Mesothelial cell of epicardium (in vitro differentiated cells): ENCODE measurements at places on chromosomes 6 and 20.
A peak's percentile ranks its signal among the peaks of the same experiment; 100 is the strongest.

GRCh38 chr6:34836008-34836407 lies 44.1 kb downstream of the BLTP3A start:
- DNase-seq: no peak

DNA sequence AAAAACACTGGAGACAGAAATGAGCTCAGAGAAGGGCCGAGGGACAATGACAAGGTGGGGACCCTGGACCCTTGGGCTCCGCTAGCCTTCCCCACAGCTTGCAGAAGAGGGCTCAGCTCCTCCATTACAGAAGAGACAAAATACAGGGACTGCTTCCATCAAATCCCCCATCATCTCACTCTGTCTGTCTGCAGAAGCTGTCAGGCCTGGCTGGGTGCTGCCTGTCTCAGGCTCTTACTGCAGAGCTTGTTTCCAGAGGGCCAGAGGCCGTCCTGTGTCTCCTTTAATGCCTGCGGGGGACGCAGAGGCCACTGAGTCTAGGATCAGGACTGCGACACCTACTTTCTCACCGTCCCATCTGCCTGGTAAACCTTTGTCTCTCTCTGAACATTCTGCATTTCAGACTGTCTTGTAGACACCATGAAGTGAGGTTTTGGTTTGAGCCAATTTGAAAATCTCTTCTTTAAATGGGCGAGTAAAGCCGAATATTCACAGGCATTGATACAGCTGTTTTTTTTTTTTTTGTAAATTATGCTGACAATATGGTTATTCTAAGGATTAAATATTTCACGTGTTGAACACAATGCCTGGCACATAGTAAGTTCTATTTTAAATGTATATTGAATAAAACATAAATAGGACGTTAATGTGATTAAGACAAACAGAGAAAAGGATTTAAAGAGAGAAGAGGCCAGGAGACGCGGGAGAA lies 28.3 kb downstream of the RNASET2 start:
- no peak for DNase-seq

DNA sequence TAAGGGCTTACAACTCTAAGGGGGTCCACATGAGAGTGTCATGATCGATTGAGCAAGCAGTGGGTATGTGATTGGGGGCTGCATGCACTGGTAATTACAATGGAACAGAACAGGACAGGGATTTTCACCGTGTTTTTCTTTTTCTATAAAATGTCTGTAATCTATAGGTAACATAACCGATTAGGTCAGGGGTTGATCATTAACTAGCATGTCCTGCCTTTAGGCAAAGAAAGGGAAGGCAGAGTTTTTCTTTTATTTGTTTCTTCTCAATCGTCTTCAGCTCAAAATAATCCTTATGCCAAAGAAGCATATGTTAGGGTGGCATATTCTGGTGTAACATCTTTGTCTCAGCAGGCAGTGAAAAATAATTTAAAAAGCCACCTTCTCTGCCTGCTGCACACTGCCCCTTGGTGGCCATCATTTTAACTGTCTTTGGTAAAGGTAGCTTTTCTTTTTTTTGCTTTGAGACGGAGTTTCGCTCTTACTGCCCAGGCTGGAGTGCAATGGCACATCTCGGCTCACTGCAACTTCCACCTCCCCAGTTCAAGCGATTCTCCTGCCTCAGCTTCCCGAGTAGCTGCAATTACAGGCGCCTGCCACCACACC lies 9.7 kb upstream of the CEP43 start:
- no peak for DNase-seq

DNA sequence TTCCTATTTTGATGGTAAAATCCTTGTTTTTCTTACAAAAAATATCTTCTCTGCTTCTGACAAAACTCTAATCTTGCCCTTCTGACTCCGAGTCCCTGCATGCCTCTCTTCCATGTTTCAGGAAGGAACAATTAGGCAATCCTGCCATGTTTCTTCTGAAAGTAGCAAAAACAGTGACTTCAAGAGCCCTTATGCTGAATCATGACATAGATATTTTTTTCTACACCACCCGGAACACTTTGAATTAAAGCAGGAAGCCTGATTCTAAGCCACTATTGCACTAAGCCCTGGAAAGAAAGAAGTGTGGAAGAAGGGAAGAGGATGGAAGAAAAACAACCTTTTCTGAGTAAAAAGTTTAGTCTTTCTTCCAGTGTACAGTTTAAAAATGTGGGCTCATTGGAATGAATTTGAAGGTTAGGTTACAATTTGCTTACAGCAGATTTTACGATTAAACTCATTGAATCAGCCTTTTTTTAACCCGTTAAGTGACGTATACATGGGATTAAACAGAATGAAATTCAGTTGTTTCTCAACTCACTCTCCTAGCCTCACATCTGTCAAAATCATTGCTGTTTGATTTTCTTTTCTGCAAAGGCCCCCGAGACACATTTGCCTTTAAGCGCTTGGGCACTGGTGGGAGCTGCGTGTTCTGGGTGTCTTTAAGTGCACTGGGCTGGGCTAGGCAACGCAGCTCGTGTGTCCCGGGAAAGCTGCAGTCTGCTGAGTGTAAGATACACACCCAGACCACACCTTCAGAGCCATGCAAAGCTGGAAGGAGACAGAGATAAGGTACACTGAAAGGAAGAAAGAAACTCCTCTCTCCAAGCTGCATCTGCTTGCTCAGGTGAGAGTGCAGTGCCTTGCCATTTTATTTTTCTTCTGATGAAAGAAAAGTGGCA lies 159.4 kb upstream of the CITED2 start:
- DNase-seq: no peak

DNA sequence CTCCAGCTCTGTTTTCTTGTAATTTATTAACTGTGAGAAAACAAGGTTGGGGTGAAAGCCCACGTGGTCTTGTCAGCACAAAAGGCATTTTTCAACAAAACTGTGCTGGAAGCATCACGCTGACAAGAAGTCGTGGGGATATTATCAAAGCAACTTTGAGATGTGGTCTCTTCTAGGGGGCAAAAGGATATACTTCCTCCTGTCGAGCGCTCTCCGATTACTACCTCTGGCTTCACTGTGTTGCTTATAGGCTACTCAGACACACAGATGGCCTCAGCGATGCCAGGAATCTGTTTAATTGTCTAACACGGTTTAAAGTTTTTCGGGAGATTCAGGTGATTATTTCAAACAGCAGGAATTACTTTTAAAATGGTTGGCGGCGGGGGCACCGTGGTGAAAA lies 275.9 kb upstream of the SOX4 start:
- no peak for DNase-seq

DNA sequence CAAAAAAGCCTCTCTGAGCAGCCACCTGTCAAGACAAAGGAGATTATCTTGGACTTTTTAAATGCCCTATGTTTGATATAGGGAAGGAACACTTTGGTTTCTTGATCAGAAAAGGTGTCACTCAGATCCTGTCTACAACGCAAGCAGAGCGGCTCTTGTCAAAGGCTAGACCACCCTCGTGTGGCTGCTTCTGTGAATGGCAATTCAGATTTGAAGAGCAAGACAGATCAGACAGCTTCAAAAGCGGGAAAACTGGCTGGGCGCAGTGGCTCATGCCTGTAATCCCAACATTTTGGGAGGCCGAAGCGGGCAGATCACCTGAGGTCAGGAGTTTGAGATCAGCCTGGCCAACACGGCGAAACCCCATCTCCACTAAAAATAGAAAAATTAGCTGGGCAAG lies 10.1 kb upstream of the NXT1 start:
- peak; percentile 63 for DNase-seq

DNA sequence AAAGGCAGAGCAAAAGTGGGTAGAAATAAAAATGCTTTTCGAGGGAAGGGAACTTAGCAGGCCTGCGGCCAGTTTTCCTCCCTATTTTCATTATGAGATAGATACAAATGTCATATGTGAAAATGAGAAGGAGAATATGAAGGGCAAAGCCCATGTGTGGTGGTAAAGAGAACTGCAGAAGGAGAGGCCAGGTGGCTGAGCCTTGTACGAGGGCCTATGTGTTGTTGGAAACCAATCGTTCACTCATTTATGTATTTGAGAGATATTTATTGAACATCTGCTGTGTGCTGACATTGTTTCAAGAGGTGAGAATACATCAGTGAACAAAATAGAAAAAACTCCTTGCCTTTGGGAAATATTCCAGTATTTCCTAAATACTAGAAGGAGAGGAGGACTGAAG lies 147.7 kb downstream of the SH3BGRL2 start:
- no peak for DNase-seq

DNA sequence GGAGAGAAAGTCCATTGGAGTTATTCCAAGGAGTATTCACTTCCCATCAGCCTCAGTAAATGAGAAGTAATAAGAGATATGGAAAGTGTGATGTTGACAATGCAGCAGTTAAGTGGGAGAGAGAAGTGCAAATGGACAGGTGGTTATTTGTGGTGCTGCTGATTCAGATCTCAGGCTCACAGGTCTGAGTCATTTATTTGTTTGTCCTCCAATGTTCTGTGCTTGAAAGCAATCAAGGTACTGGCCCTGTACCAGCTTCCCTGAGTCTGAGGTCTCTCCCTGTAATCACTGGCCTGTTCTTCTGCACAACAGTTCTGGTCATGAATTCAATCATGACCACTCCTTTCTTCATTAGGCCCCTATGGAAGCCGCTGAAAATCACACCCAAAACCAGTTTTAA lies 827.7 kb downstream of the MAFB start:
- no peak for DNase-seq

DNA sequence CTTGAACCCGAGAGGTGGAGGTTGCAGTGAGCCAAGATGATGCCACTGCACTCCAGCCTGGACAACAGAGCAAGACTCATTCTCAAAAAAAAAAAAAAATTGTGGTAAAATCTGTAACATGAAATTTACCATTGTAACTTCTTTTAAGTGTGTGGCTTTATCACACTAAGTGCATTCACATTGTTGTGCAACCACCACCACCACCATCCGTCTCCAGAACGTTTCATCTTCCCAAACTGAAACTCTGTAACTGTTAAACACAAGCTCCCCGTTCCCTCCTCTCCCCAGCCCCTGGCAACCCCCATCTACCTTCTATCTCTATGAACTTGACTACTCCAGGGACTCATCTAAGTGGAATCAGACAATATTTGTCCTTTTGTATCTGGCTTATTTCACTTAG lies 29.7 kb downstream of the PDRG1 start:
- no peak for DNase-seq

- no peak for DNase-seq
Measured at GRCh38 chr6:131966443-131966842, 15.3 kb upstream of the CCN2 start.

DNA sequence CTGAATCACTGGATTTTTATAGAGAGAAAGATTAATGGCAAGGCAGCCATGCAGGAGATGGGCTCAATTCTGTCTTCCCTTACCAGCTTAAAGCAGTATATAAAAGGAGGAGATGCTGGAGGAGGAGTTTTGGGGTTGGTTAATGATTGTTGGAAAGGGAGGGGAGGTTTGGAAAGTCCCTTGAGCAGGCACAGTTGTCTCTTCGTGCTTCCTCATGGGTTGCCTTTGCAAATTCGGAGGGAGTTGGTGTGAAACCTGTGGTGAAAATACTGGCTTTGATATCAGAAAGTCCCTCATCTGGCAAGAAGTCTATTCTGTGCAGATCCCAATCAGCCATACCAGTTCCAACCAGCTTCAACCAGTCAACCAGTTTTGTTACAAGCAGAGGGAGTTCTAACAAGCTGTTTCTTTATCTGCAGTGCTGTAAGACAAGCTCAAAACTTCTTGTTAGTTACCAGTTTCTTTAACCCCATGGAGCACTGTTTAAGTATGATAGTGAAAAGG lies 107.0 kb downstream of the HIVEP1 start:
- DNase-seq: no peak

DNA sequence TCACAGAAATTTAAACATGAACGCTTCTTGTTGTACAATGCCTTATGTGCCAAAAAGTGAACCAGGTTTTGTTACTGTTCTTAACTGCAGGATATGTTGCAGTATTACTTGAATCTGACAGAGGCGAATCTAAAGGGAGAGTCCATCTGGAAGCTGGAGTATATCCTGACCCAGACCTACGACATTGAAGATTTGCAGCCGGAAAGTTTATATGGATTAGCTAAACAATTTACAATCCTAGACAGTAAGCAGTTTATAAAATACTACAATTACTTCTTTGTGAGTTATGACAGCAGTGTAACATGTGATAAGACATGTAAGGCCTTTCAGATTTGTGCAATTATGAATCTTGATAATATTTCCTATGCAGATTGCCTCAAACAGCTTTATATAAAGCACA lies 19.9 kb downstream of the SMPDL3A start:
- no peak for DNase-seq

GRCh38 chr6:82419132-82419581 lies 55.5 kb downstream of the TPBG start:
- DNase-seq: no peak

- no peak for DNase-seq
Measured at GRCh38 chr6:106247733-106248132, 77.8 kb downstream of the ATG5 start.

GRCh38 chr6:170128811-170129681 lies 161.8 kb downstream of the DLL1 start:
- peak; percentile 18 for DNase-seq

GRCh38 chr6:4632421-4632820 lies 143.8 kb upstream of the CDYL start:
- no peak for DNase-seq

DNA sequence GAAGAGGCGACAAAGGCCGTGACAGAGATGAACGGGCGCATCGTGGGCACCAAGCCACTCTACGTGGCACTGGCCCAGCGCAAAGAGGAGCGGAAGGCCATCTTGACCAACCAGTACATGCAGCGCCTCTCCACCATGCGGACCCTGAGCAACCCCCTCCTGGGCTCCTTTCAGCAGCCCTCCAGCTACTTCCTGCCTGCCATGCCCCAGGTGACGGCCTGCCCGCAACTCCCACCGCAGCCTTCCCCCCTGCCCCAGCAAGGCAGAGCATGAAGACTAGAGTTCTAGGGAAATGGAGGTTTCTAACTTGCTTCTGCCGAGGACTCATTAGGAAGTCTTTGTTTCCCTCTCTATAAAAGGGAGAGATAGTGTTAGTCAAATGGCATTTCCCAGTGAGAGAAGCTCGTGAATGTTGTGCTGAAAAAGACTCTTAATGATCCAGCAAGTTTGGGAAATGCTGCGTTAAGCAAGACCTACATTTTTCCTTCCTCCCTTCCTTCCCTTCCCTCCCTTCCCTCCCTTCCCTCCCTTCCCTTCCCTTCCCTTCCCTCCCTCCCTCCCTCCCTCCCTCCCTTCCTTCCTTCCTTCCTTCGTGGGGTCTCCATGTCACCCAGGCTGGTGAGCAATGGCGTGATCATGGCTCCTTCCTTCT lies 20.8 kb downstream of the PABPC1L start:
- no peak for DNase-seq

GRCh38 chr6:25007269-25007699 lies 71.5 kb upstream of the RIPOR2 start:
- DNase-seq: no peak

- peak; percentile 74 for DNase-seq
Measured at GRCh38 chr6:16760516-16761470, at the start of gene ATXN1. TSS of gene ATXN1 (minus strand) at chr6:16761460.
